Stimulated activated CD4-positive, alpha-beta T cell treated with anti-CD3 and anti-CD28 coated beads, TNF-alpha, amount 100 ng/mL, for 48 hours (primary cell): ENCODE measurements at places on chromosomes 11 and 22.

- DNase-seq = no peak
Measured at GRCh38 chr11:47477323-47477722, 28.4 kb upstream of the RAPSN start.

GRCh38 chr11:133271206-133271605, 261.1 kb downstream of the OPCML start:
- no peak for DNase-seq

DNA sequence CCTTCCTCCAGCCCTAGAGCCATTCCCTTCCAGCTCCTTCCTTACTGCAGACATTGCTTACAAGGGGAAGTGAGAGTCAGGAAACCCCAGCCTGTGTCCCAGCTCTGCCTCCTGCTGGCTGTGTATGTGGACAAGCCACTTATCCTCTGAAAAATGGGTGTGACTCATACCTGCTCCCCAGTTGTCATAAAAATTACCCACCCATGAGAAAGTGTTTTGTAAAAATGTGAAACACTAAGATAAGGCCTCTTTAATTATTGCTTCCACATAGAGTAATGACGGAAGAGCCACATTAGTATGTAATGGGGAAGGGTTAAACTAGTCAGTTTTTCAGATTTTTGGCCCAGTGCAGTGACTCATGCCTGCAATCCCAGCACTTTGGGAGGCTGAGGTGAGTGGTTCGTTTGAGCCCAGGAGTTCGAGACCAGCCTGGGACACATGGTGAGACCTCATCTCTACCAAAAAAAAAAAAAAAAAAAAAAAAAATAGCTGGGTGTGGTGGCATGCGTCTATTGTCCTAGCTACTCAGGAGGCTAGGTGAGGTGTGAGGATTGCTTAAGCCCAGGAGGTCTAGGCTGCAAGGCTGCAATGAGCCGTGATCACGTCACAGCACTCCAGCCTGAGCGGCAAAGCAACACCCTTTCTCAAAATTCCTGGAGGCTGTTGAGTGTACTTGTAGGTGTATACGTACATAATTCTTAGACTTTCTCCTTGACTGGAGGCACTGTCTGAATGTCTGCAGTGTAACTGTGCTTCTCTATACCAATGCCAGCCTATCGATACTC, 84.9 kb downstream of the CTTN start:
- DNase-seq = no peak

DNA sequence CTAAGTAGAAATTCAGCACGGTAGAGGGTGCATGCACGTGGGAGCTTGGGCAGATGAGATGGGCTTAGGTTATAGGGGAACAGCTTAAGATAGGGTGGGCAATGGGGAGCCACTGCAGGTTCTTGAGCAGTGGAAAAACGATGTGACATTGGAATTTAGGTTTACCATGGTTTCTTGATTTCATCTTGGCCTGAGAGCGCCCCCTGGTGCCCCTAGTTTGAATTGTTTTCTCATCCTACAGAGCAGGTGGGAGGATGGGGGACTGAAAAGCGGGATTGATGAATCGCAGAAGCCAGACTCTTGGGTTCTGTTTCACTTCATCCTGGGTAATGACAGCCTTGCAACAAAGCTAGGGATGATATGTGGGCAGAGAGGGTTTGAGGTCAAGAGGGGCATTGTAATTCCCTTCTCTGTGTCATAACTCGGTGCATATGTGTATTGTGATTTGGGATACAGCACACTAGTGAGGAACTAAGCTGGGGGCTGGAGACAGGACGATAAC, 6.7 kb upstream of the MCAM start:
- peak; percentile 62 for DNase-seq

GRCh38 chr11:68710409-68710808, 26.1 kb downstream of the GAL start:
- no peak for DNase-seq

DNA sequence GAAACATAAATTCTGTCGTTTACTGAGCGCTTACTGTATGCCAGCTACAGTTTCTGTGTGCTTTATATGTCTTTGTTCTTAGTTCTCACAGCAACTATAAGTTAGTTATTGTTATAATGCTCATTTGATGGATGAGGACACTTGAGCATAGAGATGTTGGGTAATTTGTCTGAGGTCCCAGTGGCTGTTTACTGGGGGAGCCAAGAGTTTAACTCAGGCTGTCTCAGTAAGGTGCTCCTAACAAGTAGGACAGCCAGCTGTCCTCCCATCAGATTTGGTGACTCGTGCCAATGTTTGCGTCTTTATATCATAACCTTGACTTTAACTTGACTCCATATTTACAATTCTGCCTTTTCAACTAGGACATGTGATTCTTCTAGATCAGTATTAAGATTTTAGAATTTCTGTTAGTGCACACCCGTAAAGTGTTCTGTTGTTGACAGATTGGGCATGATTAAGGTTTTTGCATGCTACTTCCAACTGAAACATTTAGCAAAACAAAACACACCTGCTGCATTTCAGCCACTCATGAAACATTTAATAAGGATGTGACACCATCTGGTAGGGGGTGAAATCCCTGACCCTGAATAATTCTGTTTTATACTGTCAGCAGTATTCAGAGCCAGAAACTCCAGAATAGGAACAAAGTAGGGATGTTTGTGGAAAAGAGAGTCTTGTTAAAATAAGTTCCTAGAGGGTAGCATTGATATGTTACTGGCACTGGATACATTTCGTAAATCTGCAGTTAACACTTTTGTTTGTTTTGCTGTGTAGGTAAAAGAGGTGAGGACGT, 1.9 kb downstream of the REXO2 start:
- no peak for DNase-seq

- no peak for DNase-seq
Measured at GRCh38 chr11:111785886-111786412, 19.8 kb upstream of the PPP2R1B start.

- no peak for DNase-seq
Measured at GRCh38 chr11:100105982-100106358, 581.1 kb upstream of the ARHGAP42 start.

GRCh38 chr22:44403602-44404329, 91.0 kb upstream of the SHISAL1 start:
- DNase-seq = no peak

- no peak for DNase-seq
Measured at GRCh38 chr22:48837341-48837935, 990.2 kb downstream of the BRD1 start.

DNA sequence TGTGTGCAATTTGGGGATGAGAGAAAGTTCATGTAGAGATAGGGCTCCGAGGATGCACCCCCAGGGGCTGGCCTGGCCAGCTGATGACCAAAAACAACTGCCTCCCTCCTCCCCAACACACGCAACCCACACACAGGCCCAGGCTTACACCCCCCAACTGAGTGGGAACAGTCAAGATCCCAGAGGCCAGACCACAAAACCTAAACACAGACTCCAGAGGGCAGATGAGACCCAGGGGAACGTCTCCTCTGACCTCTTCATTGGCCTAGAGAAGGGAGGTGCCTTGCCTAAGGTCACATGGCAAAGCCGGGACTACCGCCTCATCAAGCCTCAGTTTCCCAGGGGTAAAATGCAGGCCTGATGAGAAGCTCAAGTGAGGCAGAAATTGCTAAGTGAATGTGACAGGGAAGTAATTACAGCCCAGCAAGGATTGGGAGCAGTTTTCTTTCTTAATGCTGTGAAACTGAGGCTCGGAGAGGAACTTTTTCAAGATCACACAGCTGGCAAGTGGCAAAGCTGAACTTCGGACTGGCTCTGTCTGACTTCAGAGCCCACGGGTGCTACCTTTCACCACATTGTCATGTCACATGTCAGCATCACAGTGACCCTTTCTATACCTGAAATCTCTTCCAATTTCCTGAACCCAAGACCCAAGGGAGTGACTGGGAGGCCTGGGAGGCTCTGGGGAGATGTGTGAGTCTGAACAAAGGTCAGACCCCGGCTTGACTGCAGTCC, 69.9 kb upstream of the WNT11 start:
- no peak for DNase-seq
